ENCODE measurements at places on chromosomes 1 and 21. TPM values are rescaled to one million over a fixed set of nuclear protein-coding genes. Genes with fewer than 3 reads are reported as not detected.

The FHAD1 gene
- 9.1 TPM for total RNA-seq

The MAB21L3 gene
- not detected for total RNA-seq

The RUSC1 gene
- 43.4 TPM for total RNA-seq

The ELF3 gene
- total RNA-seq, result 6.9 TPM

The TIPRL gene
- total RNA-seq, result 28.1 TPM

The KIRREL1 gene
- 39.5 TPM for total RNA-seq

Measured in neural progenitor cell (in vitro differentiated cells).